ENCODE measurements at places on chromosomes 1 and 21.

DNA sequence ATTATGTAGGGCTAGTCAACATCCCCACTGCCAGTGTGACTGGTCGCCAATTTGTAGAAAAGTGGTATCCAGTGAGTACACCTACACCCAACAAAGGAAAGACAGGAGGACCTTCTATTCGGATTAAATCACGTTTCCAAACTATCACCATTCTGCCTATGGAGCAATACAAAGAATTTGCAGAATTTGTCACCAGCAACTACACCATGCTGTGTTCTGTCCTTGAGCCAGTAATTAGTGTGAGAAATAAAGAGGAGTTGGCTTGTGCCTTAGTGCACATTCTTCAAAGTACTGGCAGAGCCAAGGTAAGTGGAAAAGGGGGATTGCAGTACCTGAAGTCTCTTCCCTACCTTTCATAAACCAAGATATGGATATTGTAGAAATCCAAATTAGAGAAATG, 53.8 kb downstream of the CLEC20A start:
- DNase-seq, result no peak

GRCh38 chr1:21139601-21140000, 37.1 kb downstream of the EIF4G3 start:
- no peak for DNase-seq

- no peak for DNase-seq
Observed at GRCh38 chr1:229027622-229028182, 243.2 kb upstream of the RAB4A start.

GRCh38 chr1:214316593-214316992, 35.6 kb downstream of the SMYD2 start:
- DNase-seq, result no peak

- no peak for DNase-seq
Observed at GRCh38 chr1:67314696-67315095, 7.0 kb downstream of the IL12RB2 start.
